ENCODE measurements at places on chromosomes 3 and 15.

DNA sequence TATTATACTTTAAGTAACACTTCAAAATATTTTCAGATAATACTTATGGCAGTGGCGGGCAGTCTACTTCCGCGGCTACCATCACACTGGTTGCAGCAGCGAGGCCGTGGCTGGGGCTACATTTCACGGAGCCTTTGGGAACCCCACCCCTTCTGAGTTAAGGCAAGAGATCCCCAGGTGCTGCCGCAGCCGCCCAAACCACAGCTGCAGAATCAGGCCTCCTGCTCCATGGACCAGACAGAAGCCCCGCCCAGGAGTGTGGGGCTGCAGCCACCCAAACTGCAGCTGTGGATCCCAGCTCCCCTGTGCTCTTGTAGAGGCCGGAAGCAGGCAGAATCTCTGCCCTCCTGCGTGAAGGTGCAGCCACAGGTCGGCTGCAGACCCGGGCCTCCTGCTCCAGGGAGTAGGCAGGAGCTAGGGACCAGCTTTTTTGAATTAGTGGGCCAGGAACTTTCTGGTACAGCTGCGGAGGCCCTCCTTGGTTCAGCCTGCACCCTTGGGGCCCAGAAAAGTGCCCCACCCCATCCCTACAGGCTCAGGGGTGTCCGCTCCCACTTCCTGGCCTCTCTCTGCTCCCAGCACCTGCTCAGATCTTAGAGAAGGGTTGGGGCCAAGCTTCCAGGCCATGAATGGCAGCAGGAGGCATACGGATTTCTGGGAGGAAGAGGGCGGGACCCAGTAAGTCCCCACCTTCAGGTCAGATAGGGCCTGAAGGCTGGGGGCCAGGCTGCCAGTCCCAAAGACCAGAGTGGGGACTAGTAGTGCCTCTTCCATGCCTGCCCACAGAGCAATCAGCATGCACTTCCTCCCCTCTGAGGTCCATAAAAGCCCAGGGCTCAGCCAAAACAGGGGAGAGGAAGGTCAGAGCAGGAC is 1188.8 kb upstream of the CADM2 start:
- no peak for DNase-seq

DNA sequence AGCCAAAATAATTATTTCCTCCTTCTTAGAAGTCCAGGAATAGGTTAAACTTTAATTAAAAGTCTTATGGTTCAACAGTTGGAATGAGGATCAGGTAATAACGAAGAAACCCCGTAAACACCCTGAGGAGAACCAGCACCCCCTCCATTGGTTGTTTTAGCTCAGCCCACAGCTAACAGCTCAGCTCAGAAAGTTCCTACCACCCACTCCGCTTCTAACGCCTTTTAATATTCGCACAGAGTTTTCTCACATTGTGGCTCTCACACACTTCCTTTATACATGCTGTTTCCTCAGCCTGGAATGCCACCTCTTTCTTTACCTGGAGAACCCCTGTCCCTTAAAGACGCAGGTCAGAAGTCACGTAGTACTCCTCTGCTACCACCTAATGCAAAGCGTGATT is 17.0 kb downstream of the CX3CR1 start:
- no peak for DNase-seq

DNA sequence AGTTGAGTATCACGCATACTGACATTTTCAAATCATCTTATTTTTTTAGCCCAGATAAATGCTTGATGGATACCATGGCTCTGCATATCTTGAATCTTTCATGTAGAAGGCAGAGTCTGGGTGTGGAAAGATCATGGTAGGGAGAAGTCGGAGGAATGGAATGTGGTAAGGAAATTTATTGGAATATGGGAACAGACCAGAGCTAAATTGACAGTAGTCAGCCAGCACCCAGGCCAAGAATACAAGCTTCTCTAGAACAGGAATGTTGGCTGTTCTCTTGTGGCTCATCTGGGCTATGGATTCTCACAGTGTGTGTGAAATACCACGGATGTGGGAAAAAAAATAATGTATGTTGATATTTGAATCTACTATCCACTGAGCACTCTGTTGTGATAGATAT is 305.7 kb upstream of the COL8A1 start:
- DNase-seq = no peak

DNA sequence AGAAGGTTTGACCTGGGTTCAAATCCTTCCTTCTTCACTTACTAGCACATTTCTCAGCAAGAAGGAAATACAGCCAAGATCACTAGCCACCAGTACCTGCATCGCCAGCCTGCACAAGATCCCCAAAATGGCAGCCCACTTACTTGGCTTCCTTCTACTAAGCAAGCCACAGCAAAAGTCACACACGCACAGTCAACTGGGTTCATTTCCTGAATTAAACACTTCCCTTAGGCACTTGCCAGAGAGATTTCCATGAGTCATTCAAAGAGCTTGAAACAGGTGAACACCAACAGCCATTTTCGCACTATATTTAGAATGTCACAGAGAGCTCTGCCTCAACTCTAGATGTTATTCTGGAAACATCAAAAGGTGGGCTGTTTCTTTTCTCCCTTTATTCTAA is 42.6 kb downstream of the MGLL start:
- DNase-seq = no peak

DNA sequence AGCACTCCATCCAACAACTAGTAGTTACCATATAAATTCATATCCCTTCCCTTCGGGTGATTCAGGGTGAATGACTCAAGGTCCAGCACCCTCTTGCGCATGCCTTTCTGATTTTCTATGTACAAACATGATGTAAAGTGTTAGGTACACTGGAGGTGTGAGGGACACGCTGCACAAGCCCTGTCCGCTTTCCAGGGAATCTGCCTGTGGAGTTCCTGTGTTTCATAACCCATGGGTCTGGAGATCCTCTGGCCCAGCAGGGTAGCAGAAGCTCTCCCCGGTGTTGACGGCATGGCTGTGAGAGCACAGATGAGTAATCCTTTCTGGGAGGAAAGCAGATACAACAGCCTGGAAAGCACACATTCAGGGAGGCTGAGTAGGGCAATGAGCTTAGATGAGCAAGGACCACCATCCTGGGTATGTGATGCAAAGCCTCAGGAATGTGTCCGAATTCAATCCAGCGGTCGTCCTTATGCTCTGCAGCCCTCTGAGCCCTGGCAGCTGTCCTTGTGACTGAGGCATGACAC is 142.9 kb upstream of the TP63 start:
- no peak for DNase-seq

GRCh38 chr3:122665226-122665786 is 15.3 kb upstream of the PARP14 start:
- no peak for DNase-seq

DNA sequence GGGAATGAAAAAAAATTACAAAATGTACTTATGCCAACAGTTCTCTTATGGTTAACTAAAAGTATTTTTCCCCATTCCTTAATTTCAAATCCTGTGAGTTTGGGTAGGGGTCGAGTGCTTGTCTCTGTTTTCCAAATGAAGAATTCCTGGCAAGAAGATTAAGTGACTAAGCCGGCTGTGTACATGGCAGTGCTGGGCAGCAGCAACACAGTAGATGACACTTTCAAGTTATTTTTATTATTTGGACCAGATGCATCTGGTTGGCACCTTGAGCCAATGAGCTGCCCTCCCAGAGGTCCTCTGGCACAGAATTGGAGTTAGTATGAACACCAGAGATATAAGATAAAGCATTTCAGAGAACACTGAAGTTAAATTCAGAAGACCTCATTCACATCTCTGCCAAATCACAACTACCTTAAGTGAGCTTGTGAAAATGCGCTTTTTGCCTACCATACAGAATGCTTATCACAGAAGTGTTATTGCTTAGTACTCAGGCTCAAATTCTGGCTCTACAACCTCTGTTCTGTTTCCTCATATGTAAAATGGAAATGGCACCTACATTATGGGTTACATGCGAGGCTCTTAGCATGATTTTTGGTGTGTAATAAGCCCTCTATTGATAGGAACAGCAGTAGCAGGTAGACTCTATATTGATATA is 256.9 kb downstream of the UBE2E2 start:
- no peak for DNase-seq

DNA sequence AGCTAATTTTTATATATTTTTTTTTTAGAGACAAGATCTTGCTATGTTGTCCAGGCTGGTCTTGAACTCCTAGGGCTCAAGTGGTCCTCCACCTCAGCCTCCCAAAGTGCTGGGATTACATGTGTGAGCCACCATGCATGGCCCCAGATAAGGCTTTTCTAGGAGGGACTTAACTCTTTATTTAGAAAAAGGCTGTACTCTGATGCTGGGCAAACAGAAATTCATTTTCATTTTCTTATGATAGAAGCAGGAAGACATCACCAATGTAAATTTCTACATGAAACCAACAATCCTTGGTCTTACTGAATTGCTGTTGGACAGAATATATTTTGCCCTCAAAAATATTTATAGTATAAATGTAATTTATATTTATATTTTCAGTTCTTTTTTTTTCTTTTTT is 9.6 kb downstream of the NIPA1 start:
- no peak for DNase-seq

DNA sequence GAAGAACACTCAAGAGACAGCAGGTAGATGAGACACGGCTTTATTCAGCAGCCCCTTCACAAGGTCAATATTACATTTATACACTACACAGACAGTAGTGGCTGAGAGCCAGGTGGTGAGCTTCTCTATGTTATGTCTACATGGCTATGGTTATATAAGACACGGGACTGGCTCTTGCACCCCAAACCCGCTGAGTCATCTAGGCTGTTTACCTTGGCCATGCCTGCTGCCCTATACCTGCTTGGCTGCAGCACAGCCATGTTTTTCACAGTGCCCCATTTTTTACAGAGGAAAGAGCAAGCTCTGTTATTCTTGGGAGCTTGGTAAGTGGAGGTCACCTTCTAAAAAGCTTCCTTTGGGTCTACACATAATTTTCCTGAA is 231.6 kb downstream of the IGSF11 start:
- DNase-seq = no peak

GRCh38 chr3:194608981-194609380 is 24.2 kb downstream of the TMEM44 start:
- DNase-seq = no peak

DNA sequence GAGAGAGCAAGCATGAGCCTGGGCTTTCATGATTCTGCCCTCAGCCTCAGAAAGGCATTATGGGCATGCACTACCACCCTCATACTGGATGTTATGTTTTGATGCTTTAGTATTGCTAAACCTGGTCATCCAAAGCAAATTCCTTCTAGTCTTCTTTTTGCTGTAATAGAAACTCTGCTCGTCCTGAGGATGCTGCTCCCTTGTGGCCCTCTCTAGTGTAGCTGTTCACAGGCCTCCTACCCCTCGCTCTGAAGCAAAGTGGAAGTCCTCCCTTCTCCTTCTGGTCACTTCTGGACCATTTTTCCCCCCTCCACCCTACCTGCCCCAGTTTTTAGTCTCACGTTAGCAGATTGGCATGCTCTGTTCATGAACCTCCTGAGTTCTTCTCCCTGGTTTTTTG is 22.9 kb upstream of the CCNL1 start:
- no peak for DNase-seq

DNA sequence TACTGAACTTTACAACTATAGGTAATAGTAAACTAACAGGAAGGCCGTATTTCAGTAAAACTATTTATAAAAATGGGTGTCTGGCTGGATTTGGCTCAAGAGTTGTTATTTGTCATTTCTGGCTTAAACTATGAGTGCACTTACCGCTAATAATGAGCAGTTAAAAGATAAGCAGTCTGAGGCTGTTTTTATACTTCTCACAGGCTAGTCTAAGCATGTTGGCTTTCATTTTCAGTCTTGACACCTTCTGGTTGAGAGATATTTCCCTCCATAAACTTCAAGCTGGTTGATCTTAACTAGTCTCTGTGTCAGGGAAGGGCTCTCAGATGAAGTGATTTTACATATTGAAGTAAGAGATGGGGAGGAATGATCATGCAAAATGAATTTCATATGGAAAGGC is 96.1 kb downstream of the RSRC1 start:
- no peak for DNase-seq

GRCh38 chr15:45702041-45702440 is 67.2 kb downstream of the SQOR start:
- no peak for DNase-seq

DNA sequence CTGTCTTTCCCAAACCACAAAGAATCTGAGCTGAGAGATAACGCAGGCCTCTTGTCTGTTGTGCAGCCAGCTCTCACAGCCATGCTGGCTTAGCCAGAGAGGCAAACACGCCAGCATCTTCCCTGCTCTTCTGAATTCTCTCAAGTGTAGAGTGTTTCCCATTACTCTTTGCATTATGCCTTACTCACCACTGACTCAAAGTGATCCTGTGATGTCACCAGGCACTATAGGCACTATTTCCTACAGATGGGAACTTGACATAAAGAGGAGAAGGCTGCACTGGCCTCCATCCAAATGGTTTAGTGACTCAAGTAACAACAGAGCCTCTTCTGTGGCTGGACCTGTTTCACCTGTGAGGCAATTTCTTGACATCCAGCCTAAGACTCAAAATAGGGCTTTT is 44.4 kb downstream of the PDZRN3 start:
- no peak for DNase-seq

GRCh38 chr3:41581700-41582099 is 380.2 kb downstream of the ULK4 start:
- DNase-seq = no peak

DNA sequence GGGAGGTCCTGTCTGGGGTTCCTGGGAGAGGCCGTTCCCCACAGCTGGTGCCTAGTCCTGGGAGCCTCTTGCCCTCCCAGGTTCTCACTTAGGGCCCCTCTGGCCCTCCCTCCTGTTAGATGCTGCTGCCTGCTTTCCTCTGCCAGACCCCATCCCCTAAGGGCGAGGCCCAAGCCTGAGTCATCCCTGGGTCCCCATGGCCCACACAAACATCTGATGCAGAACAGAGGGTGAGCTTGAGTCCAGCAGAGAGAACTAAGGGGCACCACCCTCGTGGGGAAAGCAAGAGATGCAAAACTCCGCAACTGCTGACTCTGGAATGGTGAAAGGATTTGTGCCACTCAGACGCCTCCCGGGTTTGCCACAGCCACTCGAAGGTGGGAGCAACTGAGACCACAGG is 58.8 kb upstream of the TRPM1 start:
- no peak for DNase-seq

- DNase-seq = no peak
These were observed 143.3 kb upstream of the WNT5A start for GRCh38 chr3:55630280-55630920.

DNA sequence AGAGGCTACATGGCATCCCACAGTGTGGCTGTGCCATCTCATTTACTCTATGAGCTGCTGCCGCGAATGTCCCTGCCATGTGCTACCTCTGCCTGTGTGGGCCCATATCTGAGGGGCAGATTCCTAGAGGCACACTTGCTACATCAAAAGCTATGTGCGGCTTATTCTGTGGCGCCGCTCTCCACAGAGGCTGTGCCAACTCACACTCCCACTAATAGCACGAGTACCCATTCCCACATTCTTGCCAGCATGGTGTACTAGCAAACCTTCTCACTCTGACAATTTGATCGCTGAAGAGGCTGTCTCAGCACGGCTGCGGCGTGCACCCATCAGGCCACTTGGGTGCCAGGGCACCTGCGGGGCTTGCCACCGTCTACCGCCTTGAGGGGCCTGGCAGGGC is 31.2 kb upstream of the MUSTN1 start:
- no peak for DNase-seq

DNA sequence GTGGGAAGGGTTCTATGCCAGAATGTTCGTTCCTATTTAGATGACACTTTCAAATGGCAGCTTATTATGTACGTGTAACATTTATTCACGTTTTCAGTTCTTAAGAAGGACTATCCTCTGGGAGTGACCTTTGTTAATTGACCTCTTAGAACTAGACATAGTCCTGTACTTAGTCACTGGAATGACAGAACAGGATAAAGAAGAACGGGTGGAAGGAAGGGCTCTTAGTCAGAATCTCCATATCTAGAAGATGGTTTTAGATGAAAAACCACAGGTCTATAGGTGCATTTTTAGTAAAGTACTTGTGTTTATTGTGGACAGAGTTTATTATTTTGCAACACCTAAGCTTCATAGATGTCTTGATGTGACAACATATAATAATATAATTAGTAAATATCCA is 6.5 kb downstream of the METTL6 start:
- no peak for DNase-seq
